Endothelial cell (in vitro differentiated cells): ENCODE measurements at places on chromosomes 5 and 9.

DNA sequence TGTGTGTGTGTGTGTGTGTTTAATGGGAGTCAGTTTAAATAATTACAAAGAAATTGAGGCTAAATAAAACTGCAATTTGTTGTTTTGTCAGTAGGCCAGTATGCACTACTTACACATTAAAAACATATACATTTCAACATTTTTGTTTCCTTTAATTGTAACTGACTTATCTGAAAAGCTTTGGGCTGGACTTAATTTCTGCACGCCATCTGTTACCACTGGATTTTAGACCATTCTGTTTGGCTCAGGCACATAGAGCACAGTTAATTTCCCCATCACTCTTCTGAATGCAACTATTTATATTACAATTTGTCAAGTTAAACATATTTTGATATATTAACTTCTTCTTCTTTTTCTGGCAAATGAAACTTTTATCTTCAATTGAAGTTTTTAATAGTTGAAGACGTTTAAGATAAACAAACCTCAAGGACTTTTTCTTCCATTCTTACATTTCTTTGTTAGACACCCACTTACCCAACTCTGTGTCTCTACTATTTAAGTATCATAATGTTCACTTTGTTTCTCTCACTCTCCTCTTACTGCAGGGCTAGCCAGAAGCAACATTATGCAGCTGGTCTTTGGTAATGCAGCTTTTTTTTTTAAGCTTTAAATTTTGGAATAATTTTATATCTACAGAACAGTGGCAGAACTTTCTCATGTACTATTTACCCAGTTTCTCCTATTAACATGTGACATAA is 253.4 kb upstream of the ANKH start:
- DNase-seq, result no peak

DNA sequence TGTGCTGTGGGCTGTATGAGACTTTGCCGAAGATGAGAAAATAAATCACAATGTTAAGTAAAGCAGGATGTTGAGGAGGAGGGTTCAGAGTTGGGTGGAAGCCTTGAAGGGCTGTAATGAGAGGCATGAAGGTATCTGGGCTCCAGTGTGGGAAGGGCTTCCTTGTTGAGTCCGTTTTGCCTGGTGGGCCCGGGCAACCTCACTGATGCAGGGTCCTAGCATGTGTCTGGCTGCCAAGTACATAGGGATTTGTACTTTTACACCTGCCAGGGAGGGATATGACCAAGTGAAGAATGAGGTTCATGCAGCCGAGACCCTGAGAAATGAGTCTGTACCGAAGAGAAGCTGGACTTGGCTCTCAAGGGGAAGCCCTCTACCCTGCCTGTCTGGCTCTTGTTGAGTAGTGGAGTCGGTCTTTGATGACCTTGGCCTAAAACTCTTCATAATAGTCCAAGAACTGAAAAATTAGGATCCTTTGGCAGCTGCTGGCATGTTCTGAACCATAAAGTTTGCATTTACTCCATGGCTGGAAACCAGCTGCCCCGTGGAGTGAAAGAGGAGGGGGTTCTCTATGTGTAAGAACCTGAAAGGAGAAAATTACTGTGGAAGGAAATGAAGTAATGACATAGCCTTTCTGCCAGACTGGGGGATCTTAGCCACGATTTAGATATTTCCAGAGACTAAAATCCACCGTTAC is 59.0 kb upstream of the DPYSL3 start:
- no peak for DNase-seq

- DNase-seq, result no peak
Measured at GRCh38 chr9:16029046-16029615, 476.3 kb downstream of the CCDC171 start.

GRCh38 chr9:70291446-70291845 is 32.7 kb downstream of the SMC5 start:
- DNase-seq, result no peak

GRCh38 chr5:176533894-176534611 is 3.1 kb downstream of the RNF44 start:
- DNase-seq, result no peak

DNA sequence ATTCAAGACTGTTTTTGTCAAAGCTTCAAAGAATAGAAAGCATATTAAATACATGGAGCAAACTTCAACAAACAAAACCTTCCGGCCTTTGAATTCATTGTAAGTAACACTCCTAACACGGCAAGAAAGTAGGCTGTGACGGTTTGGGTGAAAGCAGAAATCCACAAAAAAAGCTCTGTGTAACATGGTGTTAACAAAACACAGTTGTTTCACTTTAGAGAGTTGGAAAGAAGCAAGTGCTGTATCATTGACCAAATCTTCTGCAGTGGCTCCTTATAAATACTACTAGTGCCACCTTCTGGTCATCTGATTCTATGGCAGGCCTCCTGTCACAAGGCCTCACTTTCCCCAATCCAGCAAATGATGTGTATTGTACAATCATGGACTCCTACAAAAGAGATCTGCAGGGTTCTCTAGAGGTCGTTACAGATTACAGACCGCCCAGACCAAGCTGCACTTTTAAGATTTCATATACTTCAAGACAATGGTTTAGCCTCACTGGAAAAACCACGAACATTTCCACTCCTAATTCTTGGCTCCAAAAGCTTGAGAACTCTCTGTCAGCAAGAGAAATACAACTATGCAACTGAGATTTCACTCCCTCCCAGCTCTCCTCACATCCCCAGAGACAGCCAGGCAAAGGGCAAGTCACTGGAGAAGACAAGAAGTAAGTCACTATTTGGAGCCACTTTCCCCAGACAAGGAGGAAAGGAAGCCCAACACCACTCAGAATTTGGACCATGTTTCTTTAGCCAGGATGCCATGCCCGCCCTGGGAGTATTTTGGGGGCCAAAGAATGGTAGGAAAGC is 196.2 kb downstream of the DTWD2 start:
- peak; percentile 33 for DNase-seq

DNA sequence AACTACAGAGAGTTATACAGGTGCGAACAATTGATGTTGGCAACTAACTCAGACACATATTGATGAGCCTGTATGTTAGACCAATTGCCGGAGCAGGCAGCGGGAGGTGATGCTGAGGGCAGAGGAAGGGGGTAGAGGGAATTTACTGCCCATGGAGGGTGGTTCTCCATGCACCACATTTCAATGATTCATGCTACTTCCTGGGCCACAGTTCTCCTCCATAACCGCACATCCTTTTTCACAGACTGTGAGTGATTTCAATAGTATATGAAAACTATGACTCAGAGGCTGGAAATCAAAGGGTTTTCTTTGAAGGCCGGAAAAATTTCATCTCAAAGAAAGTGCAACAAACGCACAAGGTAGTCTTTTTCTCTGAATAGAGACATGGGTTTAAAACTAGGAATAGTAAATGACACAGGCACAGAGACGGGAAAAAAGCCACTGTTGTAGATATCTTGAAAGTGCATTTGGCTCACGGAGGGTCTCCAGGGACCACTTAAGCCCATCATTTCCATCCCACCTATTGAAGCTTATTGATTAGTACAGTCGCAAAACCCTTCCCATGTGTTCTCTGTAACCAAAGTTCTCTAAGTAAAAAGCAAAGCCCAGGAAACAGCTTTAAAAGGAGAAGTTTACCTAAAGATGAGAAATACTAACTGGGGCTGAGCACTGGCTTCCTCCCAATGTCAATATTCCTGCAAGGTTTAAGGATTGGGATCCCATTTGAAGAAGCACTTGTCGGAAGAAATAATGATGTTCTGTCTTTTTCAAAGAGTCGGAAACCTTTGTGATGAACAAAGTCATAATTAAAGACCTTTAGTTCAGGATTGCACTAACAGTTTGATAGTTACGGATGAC is 28.0 kb upstream of the ADAM19 start:
- no peak for DNase-seq

DNA sequence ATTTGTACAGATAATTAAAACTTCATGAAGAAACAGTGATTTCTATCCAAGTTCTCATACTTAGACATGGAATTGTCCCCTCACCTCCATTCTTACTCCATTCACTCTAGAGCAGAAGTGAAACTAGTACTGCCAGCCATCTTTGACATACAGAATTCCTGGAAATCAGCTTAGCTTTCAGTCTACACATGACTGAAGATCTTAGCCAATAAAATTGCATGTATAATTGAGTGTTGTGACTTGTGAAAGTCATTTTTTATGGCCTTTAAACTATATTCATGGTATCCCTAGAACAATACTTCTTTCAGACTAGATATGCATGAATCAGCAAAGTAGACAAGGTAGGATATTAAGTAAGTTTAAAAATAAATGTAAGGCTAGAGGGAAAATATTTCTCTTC is 705.2 kb upstream of the ZNF608 start:
- no peak for DNase-seq

GRCh38 chr5:143214890-143215289 is 188.6 kb downstream of the NR3C1 start:
- DNase-seq, result no peak

DNA sequence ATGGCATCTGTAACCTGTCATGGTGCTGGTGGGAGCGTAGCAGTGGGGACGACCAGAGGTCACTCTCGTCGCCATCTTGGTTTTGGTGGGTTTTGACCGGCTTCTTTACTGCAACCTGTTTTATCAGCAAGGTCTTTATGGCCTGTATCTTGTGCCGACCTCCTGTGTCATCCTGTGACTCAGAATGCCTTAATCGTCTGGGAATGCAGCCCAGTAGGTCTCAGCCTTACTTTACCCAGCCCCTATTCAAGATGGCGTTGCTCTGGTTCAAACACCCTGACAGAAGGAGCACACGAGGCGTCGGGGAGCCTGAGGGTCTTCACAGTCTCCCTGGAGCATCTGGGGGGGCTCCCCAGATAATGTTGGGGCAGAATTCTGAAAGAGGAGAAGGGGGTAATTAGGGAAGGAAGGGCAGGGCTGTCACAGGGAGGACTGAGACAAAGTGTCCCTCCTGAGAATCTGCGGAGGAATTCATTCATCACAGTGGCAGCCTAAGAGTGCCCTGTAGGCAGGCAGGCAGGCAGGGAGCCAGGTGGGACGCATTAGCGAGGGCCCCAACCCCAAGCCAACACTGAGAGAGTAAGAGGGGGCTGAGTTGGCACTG is 21.3 kb upstream of the NCS1 start:
- DNase-seq, result no peak

- no peak for DNase-seq
Measured at GRCh38 chr5:54590824-54591223, 73.3 kb downstream of the SNX18 start.

DNA sequence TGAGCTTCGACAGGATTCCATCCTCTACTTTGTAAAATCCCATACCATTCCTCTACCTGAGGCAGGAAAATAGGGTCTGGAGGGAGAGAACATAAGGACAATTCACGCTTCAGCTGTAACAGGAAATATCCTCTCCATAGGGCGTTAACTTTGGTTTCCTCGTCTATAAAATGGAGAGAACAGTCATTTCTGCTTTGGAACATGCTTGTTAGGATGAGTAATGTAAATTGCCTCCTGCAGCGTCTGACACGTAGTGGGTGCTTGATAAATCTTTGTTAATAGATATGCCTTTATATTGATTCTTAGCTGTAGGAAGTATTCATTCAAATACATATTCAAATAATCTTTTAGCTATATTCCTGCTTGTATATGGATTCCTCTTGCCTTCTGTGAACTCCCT is 711 bp upstream of the SUB1 start:
- no peak for DNase-seq

DNA sequence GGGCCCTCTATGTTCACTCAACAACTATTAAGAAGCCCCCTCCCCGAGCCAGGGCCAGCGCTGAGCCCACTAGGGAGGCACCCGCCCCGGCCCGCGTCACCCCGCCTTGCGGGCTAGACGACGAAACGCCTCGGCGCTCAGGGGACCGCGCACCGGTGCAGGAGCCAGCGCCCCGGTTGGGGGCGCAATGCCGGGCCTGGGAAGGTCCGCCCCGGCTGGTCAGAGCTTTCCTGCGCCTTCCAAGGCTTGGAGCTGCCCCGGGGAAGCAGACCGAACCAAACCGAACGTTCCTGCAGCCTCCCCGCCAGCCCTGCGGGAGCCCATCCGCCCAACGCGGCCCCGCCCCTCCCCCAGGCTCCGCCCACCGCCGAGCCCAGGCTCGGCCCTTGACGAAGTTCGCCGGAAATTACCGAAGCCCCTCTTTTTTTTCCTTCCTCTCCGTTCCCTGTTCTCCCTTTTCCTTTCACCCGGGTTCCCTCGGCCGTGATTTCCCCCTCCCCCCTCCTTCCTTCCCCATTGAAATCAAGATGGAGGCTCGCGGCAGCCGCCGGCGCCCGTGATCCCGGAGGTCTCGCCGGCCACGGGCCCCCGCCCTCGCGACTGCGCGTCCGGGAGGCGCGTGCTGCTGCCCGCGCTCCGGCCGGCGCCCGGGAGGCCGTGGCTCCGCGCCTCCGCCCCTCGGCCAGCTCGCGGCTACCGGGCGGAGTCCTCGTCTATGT is at the start of gene TRIO:
Gene TRIO, plus strand, starts transcription at position 516 of the 719 bp plus-strand sequence. CDS start 384 bp downstream, outside the sequence.
- peak; percentile 96 for DNase-seq

GRCh38 chr5:132190161-132190817 is 37.4 kb downstream of the P4HA2 start:
- DNase-seq, result peak; percentile 48

GRCh38 chr9:89225587-89225986 is 47.0 kb upstream of the SHC3 start:
- DNase-seq, result no peak

DNA sequence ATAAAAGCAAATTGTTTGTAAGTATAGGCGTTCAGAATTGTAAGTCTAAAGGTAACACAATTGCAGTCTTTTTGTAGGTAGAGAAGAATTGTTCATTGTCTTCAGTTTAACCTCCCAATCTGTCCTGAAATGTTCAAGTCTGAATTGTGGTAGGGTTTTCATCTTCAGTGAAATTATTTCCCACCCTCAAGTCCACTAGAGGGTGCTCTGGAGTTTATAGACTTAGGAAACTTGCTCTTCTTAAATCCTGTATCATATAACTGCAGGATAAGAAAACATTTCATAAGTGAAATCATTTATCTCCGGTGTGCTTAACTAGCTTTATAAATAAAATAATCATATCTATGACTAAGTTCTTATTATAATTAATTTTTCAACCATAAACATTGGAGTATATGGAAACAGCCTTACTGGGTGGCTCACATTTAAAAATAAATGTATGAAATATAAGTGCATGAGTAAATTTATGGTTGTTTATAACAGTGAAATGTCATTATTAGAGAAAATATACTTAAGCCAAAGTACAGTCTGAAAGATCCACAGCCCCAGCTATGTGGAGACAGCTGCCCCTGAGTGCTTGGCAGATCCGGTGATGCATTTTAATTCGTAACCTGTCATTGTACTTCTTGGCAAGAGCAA is 182.4 kb upstream of the OTULINL start:
- DNase-seq, result peak; percentile 23

GRCh38 chr5:177372034-177372896 is 12.0 kb upstream of the SLC34A1 start:
- DNase-seq, result no peak

- no peak for DNase-seq
Measured at GRCh38 chr9:120942186-120943001, 15.8 kb upstream of the TRAF1 start.

GRCh38 chr5:149254506-149254905 is 17.2 kb upstream of the AFAP1L1 start:
- peak; percentile 47 for DNase-seq

- DNase-seq, result no peak
Measured at GRCh38 chr9:17906841-17907778, 328.2 kb downstream of the SH3GL2 start.
